ENCODE measurements at places on chromosomes 4 and X. TPM values are rescaled to one million over a fixed set of nuclear protein-coding genes. Genes with fewer than 3 reads are reported as not detected.

DNA sequence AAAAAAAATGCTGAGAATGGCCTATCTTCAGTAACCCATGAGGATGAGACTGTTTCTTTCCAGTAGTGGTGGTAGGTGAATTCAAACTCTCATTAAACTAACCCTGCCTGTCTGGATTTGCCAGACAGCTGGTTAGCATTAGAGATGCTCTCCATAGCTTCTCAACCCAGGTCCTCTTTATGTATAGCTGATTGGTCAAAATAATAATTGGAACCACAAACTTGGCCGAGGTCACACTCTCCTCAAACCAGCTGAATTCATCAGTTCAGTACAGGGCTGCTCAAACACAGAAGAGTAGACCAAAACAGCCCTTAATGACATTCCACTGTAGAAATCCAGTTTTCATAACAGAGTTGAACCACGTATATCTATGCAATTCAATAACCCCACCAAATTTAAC lies 85.3 kb downstream of the HCCS start:
- DNase-seq: no peak

DNA sequence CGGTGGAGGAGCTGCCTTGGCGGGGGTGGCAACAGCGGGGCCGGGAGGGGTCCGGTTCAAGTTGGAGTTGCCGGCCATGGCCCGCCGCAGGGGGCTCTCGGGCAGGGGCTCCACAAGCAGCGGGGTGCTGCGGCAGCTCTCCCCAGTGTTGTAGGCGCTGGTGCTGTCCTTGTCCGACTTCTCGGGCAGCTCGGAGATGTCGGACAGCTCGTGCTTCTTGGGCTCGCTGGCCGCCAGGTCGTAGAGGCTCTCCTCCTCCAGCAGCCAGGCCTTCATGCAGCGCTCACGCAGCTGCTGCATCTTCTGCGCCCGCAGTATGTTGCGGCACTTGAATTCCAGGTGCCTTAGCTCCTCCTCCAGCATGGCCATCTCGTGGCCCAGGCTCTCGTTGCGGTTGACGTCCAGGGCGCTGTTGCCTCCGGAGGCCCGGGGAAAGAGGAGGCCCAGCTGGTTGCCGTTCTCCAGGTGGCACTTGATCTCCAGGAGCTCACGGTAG lies 9.7 kb downstream of the SSR4 start:
- no peak for DNase-seq

GRCh38 chr4:101933855-101934254 lies 143.3 kb downstream of the BANK1 start:
- no peak for DNase-seq

GRCh38 chr4:8333726-8334460 lies 64.3 kb downstream of the HTRA3 start:
- DNase-seq: no peak

GRCh38 chrX:2423282-2423681 lies 77.5 kb downstream of the DHRSX start:
- DNase-seq: no peak

- no peak for DNase-seq
Measured at GRCh38 chr4:2006956-2007653, 1.7 kb downstream of the NELFA start.

DNA sequence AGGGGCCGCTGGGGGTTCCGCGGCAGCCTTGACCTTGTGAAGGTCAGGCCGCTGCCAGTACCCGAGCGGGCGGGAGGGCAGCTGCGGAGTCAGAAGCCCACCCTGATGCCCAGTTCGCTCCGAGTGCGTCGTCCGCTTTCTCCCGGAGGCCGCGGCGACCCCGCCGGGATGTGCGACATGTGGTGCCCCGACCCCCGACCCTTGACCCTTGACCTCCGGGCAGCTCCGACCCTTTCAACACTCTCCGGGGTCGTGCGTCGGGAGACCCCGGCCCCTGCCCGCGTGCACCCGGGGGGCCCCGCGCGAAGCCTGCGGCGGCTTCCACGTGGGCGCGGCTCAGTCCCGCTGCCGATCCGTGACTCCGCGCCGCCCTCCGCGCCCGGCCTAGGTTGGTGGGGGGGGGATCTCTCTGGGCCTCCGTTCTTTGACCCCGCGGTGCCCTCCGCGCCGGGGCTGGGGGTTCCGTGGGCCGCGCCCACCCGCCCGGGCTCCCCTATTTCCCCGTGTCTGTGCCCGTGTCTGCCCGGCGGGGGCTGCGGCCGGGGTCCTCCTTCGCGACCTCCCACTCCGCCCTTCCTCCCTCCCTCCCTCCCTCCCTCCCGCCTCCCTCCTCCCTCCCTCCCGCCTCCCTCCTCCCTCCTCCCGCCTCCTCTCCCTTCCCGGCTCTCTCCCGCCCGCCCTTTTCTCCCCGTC lies 609 bp upstream of the SLC25A6 start:
- no peak for DNase-seq

DNA sequence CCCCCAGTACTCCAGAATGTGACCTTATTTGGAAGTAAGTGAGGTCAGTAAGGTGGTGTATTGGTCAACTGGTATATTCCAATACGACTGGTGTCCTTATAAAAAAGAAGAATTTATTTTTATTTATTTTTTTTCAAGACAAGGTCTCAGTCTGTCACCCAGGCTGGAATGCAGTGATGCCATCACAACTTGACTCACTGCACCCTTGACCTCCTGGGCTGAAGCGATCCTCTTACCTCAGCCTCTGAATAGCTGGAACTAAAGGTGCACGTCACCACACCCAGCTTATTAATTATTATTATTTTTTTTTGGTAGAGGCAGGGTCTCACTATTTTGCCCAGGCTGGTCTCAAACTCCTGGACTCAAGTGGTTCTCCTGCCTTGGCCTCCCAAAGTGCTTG lies 115.1 kb upstream of the PITX2 start:
- no peak for DNase-seq

DNA sequence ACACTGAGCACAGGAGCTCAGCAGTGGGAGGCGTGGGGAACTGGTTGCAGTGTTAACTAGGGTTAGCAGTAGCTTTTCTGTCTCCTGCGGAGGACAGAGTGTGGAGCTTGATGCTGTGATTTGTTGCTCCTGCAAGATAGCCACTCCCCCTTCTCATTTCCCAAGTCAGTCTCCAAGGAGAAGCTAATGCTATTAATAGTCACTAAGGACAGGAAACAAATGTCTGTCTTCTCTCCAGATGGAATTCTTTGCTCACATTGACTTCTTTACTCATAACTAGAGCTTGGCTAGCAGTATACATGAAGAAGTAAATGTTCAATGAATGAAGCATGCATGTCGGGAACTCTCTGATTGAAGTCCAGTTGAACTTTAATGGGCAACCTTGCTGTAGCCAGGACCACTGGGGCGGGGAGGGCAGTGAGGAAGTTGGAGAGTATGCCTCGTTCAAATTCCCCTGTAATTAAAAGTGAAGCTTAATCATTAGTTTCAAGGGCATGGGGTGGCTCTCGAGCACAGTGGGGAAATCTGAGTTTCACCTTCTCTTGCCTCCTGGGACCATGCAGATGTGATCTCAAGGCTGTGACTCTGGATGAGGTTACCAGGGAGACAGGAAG lies 156.6 kb upstream of the SCML1 start:
- DNase-seq: no peak

DNA sequence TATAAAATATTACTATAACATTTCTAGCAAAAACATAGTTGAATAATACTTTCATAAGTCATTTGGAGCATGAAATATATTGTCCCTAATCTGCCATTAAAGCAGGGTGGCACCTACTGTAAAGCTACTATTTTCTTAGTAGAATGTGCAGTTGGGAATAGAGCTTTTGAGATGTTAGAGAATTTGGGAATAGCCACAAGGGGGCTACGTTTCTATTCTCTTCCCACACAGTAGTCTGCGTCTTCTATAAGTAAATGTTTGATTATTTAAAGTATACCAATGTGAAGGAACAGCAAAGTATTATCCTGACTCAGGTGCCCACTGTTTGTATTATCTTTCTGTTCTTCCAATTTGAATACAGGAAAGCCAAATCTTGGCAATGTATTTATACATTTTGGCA lies 323.2 kb upstream of the GIMD1 start:
- no peak for DNase-seq

DNA sequence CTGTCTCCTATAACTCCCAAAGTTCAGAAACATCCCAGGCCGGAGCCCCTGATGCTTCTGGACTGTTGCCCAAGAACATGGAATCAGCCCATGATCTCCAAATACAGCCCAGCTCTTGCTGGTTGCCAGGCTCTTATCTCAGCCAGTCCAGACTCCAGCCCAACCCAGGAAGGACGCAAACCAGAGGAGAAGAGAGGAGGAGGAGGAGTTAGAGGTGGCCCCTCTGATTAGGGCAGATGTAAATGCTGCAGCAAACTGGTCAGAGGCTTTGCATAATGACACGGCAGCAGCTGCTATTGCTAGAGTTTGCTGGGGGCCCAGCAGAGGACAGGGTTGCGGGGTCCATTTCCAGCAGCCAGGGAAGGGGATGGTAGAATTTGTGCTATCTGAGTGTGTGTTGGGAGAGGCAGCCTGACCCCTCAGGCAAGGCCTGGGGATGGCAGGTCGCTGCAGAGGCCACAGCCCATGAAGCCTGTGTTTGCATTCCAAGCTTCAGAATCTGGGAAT lies 4.2 kb upstream of the OTUD5 start:
- DNase-seq: no peak

DNA sequence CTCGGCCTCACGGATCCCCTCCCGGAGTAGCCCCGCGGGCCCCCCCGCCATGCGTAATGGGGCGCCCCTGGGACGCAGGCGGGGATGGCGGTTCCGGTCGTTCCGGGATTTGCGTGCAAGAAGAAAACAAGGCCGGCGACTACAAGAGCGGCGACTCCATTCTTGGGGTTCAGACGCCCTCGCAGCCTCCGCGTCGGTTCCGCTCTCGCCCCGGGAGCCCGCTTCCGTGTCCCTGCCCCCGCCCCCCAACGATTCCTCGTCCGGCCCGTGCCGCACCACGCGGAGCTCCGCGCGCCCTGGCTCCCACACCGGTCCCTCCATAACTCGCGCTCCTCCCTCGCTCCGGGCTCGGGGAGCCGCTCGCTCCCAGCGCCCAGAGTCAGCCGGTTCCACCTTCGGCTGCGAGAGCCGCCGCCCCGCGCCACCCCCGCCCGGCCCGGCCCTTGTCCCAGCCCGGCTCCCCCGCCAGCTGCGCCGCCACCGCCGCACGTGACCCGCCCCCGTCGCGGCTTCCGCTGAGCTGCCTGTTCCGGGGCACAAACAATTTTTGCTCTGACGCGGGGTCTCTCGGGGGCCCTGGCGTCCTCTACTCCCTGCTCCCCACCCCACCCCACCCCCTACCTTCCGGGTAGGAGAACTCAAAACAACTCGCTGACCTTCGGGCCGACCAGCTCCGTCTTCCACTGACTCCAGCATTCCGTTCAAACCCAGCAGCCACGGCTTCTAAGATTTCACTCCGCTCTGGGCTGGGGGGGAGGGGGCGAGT lies 78.8 kb upstream of the BCOR start:
- DNase-seq: peak; percentile 62

- no peak for DNase-seq
Measured at GRCh38 chr4:6710996-6711395, 1.3 kb upstream of the MRFAP1L1 start.

GRCh38 chr4:70613306-70614183 lies 15.0 kb upstream of the ENAM start:
- no peak for DNase-seq

- DNase-seq: no peak
Measured at GRCh38 chrX:23802431-23802830, 19.5 kb downstream of the SAT1 start.

DNA sequence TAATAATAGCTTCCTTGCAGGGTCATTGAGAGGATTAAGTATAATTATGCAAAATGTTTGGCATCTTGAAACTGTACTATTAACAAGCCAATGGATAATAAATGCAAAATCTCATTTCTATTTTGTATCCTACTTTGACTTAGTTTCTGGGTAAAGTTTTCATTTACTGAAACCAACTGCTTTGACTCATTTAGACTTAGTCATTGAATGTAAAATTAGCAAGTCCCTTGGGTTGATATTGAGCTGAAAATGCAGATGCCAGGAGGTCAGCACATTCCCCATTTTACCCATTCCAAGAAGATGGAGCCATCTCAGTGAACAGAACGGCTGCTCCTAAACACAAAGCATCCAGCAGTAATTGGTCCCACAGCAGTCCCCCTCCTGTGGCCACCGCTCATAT lies 74.7 kb upstream of the GATB start:
- DNase-seq: no peak

DNA sequence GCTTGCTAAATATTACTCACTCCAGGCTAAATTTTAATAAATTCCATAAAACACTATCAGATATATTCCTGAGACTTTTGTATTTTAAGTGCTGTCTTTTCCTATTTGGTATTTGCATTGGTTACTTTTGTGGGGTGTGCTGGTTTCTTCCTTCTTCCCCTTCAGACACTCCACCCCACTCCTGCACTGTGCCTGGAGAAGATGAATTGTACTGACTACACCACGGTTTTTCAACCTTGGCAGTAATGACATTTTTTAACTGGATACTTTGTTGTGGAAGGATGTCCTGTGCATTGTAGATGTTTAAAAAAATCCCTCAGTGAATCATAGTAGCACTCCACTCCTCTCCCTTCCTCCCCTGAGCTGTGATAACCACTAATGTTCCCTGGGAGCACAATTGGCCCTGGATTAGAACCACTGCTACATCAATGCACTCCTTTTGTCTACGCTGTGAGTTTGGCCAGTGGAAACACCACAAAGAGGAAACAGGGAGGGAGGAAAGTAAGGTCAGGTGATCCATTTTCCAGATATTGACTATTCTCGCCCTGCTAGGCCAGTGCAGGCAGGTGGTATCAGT lies 36.3 kb downstream of the SNCA start:
- DNase-seq: no peak

DNA sequence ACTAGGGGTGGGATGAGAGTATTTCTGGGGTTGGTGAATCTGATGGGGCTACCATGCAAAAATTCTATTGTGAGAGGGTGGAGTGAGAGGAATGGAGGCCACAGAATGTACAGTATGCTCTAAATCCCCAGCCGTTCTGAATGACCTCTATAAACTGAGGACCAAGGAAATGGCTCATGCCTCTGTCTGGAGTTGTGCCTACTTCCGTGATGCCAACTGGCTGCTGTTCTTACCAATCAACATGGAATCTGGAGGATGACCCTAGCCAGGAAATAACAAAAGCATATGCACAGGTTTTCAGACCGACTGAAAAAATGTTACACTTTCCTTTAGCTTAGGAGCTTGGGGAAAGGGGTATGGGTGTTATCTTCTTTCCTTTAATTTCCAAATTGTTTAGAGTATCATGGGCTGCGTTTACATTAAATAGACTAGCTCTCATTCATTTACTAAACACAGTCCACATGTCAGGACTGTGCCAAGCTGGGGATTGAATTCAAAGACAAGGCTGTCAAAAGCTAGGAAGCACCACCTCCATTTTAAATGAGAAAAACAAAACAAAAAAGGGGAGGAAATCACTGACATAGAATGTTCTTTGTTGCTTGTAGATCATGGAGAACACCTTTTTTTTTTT lies 20.2 kb upstream of the CCKAR start:
- no peak for DNase-seq

GRCh38 chr4:189822326-189822725 lies 118.3 kb upstream of the FRG1 start:
- DNase-seq: no peak

GRCh38 chr4:57117491-57117890 lies 7.3 kb upstream of the IGFBP7 start:
- DNase-seq: no peak

Gene PRKG2
- 15.0 TPM for total RNA-seq

Gene NUDT6
- 6.4 TPM for total RNA-seq

Gene LRP2BP
- 10.8 TPM for total RNA-seq

Gene FGB
- 2.8 TPM for total RNA-seq

Gene CXorf65
- total RNA-seq: not detected

Gene FATE1
- total RNA-seq: not detected
